BJ (cell line): ENCODE measurements at places on chromosomes 5 and 9.

DNA sequence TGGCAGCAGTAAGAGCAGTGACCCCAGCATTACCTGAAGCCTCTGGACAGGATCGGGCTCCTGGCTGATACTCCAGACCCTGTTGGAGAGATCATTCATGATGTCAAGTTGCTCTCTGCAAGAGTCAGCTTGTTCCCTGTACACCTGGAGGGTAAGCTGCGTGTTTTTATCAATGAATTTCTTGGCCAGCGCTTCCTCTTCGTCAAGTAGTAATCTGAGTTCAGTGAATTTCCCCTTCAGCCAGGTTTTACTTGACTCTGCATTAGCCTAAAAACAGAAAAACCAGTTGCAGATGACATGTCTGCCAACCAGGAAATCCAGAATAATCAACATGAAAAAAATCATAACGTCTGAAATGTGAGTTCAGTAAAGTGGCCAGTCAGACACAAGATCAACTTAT is 19.1 kb downstream of the TRIM14 start:
- no peak for DNase-seq

- no peak for DNase-seq
Measured at GRCh38 chr5:147743678-147744374, 38.7 kb downstream of the JAKMIP2 start.

- no peak for DNase-seq
Measured at GRCh38 chr5:178587763-178588611, 2.2 kb downstream of the COL23A1 start.

DNA sequence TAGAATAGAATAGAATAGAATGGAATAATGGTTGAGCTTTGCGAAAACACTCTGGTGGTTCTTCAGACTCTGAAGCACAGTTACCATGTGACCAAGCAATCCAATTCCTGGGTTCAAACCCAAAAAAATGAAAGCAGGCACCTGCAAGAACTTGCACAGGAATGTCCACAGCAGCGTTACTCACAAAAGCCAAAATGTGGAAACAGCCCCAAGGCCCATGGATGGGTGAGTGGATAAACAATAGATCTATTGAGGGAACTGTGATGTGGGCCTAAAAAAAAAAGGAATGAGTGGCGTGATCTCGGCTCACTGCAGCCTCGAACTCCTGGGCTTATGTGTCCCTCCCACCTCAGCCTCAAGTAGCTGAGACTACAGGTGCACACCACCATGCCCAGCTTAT is 21.4 kb upstream of the TMEM250 start:
- no peak for DNase-seq

DNA sequence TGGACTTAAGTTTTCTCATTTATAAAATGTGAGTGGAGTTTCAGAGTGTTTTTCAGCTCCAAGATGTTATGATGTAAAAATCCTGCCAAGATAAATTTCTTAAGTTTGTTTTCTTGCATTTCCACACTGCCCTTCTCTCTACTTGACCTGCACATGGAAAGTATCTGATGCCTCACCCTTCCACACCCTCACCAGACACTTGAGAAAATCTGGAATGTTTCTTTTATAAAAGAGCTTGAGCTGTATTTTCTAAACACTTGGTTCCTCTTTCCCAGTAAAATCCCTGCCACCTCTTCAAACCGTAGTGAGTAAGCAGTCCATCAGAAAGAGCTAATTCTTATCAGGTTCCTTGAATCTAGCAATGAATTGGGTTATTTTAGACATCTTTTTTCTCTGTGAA is 42.9 kb downstream of the FOXD1 start:
- no peak for DNase-seq

GRCh38 chr5:32542216-32543059 is 42.9 kb upstream of the SUB1 start:
- DNase-seq = no peak

GRCh38 chr5:54551926-54552325 is 34.4 kb downstream of the SNX18 start:
- DNase-seq = no peak

GRCh38 chr5:169943026-169943425 is 37.3 kb downstream of the INSYN2B start:
- no peak for DNase-seq

GRCh38 chr9:4050916-4051315 is 249.0 kb downstream of the GLIS3 start:
- DNase-seq = no peak

DNA sequence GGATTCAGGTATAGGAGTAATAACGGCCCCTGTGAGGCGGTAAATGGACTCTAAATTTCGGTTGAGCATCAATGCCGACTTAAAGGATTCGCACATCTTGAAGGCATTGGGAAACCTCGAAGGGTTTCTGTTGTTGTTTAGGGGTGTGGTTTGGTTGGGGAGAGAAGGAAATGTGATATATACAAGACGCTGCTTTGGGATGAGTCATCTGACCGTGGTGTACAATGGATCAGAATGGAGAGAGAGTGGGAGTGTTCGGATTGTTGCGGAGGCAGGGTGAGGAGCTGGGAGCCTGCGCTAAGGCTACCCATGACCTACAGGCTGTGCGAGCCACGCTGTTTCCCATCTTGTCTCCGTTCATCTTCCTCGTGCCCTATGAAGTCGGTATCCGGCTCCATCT is 60.4 kb upstream of the ERCC6L2 start:
- DNase-seq = no peak

GRCh38 chr9:101626295-101626694 is 31.5 kb upstream of the PPP3R2 start:
- DNase-seq = no peak

GRCh38 chr9:75019654-75020053 is 8.4 kb downstream of the CARNMT1 start:
- no peak for DNase-seq
